ENCODE measurements at places on chromosomes 2 and 18.

- DNase-seq = peak; percentile 75
Measured at GRCh38 chr2:99643787-99644418, 154.1 kb upstream of the REV1 start.

DNA sequence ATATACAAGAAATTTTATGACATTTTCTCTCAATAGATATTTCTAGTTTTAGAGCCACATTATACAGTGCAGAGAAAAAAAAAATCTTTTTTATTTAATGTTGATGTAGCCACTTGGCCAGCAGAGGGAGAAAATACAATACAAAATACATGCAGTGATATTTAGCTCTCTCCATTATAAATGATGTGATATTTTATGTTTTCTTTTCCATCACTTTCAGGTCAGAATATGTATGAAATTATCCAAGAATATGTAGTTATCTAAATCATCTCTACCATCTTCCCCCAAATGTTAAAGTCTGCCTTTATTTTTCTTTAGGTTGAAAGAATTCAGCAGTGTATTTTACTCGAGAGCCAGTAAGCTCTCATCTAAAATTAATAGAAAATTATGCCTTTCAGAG is 533.6 kb upstream of the FSHR start:
- DNase-seq = peak; percentile 2

DNA sequence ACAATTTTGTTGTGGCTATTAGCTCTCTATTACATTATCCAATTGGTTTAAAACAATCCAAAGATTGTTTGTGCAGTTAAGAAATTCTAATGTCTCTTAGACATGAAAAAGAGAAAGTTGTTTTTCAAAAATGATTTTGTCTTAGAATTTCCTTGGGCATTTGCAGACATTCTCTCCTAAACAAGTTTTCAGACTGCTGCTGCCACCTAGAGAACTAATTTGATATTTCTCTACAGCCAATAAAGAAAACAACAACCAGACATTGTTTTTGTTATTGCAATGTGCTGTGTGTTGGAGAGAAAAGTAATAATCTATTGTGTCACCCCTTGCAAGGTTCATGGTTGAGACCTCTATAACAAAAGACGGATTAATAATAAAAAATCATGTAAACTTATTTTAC is 119.0 kb upstream of the SYT4 start:
- DNase-seq = peak; percentile 37

DNA sequence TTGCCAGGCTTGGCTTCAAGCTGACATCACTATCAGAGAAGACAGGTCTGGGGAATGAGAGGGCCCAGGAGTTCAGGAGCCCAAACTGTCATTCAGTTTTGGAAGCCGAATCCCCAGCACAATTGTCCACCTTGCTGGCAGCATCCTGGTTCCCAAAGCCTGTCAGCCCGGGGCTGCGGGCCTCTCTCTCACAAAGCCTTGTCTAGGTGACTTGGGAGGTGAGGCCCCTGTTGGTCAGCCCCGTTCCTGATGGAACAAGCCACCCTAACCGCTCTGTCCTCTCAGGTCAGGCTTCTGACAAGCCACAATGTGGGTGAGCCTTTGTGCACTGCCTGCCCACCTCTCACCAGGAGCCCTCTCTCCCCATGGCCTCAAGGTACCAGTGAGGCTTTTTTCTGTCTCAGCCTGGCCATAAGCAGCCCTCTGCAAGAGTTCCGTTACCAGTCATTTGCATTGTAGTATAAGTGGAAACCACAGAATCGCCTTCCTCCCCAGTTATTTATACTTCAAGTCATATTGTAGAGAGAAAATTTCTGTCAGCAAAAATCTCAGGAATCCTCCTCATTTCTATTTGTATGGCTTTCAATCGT is 100.6 kb downstream of the MSH2 start:
- DNase-seq = no peak

GRCh38 chr2:197498235-197498936 is 1.3 kb downstream of the HSPD1 start:
- DNase-seq = no peak

DNA sequence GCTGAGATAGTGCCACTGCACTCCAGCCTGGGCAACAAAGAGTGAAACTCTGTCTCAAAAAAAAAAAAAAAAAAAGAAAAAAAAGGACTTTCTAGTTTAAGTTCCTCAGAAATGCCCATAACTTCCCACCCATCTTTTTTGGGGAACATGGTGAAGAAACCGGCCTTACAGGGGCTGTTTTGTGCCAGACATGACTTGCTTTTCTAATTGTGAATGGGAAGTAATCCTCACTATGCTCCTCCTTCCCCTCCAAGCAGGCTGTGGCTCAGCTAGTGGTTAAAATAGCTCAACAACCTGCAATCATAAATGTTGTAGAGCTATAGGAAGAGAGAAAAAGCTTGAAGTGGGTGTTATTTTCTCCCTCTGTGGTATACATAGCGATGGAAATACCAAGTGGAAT is 34.1 kb upstream of the OLA1 start:
- no peak for DNase-seq

- no peak for DNase-seq
Measured at GRCh38 chr2:108958002-108958401, 31.0 kb downstream of the EDAR start.

DNA sequence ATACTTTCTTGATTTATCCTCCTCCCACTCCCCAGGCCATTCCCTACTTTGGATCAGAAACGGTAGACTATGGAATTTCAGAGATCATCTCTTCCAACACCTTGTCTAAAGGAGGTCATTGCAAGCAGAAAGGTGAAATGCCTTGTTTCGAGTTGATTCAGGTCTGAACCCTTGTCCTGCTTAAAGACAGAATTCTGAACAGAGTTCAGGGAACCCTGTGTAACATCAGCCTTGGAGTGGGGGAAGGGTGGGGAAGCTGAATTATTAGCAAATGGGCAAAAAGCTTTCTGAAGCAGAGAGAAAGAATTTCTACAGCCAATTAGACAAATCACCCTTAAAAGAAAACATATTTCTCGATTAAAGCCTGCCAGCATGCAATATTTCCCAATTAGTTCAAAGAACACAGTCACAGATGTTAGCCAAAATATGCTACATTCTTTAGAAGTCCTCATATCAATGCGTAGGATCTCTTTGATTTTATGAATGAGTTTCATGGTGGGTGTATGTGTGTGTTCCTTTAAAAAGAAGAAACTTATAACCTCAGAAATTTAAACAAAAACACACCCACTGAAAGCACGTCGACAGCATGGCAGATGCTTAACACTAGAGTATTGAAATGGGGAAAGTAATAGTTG is 353.1 kb downstream of the RND3 start:
- no peak for DNase-seq

DNA sequence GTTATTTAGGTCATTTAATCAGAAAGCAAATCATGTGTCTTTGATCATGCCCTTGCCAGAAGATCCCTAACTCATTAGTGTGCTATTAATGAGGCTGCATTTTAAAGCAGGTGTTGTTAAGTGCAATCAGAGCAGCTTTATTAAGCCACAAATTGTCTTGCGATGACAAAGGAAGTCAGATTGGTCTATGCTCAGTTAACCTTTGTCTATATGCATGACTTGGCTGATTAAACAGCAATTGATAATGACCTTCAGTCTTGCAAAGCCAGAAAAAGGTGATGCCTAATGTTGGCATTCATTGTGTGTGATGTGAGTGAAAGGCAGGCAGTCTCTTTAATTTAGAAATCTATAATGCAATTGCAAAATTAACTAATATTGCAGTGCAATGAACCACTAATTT is 166.9 kb downstream of the RND3 start:
- DNase-seq = no peak

- DNase-seq = no peak
Measured at GRCh38 chr2:172260336-172260735, 157.6 kb upstream of the DLX2 start.

DNA sequence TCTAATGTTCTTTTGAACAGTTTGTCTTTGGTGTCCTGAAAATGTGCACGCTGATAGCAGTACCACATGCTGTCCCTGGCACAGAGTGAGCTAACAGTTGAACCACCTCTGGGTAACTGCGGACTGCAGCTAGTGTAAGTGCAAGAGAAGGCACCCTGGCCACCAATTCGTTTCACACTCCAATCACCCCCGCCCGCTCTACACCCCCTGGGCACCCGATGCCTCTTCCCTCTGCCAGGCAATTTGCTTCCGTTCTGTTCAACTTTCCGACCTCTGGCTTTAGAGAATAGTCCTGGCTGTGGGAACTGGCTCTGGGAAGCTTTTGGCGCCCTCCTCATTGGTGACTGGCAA is 1.4 kb downstream of the DOCK10 start:
- no peak for DNase-seq

DNA sequence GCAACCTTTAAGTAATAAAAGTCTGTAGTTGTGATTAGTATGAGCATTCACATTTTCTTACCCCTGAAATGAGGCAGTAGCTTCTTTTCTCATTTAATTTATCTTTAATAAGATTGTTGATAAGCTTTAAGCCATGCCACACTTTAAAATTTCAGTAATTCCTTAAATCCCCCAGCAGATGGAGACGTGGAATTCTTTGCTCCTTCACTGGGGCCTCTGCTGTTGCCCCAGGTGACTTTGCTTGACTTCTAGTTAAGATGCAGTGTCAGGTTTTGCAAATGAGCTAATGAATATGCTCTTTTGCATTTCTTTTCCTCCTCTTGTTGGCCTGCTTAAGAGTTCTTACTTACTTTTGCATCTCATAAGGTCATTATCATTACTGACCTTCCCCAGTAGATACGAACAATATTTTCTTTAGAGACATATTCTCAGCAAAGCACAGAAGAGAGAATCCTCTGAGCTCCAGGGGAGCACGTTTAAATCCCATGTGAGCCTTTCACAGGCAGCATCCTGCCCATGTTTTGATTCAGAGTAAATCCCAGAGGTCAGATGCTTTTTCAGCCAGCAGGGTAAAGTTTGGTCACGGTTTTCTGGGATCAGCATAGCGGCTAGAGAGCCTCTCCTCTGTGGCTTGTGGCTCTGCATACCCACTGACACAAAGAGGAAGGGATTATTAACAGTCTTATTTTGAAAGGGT is 222.9 kb downstream of the PTPRM start:
- peak; percentile 11 for DNase-seq

- no peak for DNase-seq
Measured at GRCh38 chr2:171530378-171530777, 8.1 kb downstream of the CYBRD1 start.

GRCh38 chr2:48414980-48415835 is 114.7 kb upstream of the STON1 start:
- peak; percentile 87 for DNase-seq

GRCh38 chr2:26245810-26246209 is 1.1 kb downstream of the HADHB start:
- DNase-seq = no peak

DNA sequence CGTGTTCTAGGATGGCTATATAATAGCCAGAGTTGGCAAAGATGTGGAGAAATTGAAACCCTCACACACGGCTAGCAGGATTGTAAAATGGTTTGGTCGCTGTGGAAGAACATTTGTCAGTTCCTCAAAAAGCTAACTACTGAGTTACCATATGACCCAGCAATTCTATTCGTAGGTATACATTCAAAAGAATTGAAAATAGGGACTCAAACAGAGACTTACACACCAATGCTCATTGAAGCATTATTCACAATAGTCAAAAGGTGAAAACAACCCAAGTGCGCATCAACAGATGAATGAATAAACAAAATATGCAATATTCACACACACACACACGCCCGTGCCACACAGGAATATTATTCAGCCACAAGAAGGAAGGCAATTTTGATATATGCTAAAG is 98.7 kb downstream of the PLA2R1 start:
- DNase-seq = no peak

GRCh38 chr2:70354264-70354949 is 52.5 kb upstream of the FAM136A start:
- no peak for DNase-seq

- DNase-seq = no peak
Measured at GRCh38 chr18:710418-711300, 1.8 kb downstream of the ENOSF1 start.

- no peak for DNase-seq
Measured at GRCh38 chr18:76431437-76432273, 63.4 kb downstream of the ZNF516 start.

GRCh38 chr2:70977605-70978205 is 725 bp upstream of the ANKRD53 start:
- peak; percentile 59 for DNase-seq

DNA sequence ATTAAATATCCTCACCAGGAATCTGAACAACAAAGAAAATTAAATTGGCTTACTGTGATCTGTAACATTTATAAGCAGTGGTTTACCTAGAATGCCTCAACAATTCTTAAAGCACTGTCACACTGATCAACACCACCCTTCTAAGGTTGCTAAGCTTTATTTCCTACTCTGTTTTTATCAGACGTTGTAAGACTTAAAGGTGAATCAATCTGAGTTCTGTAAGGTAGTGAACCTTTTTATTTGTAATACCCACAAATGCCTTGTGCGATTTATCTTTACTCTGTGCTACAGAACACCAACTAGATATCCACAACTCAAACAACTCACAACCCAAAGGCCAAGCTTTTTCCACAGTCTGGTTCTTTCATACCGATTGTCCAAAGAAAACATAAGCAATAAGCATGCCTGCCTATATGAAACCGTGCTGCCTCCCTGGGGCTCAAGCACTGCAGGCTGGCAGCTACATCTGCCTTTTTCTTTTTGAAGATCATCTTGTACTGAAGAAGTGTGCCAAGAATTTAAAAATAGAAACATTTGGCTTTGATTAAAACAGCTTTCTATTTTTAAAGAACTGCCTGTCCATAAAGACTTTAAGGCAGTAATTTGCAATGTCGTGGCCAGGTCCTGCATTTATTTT is 490.7 kb downstream of the NUP35 start:
- peak; percentile 51 for DNase-seq

DNA sequence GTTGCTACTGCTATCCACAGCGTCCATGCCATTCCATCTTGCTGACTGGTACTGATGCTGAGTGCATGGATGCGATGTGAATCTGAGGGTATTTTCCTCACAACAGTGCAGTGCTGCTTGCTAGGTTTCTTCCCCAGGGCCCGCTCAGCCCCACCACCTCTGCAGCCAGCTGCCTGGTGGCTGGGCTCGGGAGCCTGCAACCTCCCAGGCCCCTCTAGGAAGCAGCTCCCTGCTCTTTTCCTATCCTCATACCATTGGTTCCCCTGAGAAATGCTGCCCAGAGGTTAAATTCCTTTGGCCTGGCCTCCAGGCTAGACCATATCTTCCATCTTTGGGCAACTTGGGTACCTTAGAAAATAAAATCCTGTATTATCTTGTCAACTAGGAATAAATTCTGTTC is 413.6 kb downstream of the TGIF1 start:
- DNase-seq = no peak

DNA sequence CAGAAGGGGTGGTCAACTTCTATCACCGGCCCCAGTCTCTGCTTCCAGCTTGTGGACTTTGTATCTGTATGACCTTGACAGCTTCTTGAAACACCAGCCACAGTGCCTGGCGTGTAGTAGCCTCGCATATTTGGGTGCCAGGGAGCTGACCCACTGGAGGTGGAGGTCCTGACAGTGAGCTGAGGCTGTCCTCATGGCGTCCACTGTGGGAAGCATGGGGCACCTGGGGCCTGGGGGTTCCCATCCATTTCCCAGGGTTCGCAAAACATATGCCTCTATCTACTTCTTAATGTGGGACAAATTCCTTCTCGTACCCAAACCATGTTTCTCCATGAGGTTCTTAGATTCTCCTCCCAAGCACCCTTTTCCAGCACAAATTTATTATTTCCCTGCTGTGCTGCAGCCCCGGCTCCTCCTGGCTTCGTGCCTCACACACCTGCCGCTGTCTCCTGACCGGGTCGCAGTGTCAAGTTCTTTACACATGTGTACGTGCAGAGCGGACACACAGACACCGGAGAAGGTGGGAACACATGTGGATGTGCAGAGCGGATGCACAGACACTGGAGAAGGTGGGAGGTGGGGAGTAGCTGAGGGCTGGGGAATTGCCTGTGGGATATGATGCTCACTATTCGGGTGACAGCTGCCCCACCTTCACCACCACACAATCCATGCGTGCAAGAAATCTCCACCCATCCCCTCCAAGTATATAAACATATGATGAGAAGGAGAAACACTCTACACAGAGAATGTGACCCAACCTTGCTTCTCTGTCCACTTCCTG is 23.4 kb downstream of the TMEM18 start:
- DNase-seq = no peak

Measured in NCI-H1092 treated with DMSO at 0.1 percent for 48 hours (cell line).